ENCODE measurements at places on chromosomes 12 and 14.

DNA sequence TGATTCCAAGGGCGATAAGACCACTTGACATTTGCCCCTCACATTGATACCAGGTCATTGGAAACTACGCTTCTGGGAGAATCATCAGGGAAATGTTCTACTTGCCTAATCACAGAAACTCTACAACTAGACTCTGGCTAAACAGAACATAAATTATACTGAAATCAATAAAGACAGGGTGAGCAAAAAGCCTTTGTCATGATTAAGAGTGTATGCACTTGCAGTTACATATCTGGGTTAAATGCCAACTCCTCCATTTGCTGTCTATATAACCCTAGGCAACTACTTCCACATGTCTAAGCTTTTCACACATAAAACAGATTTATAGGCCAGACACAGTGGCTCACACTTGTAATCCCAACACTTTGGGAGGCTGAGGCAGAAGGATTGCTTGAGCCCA lies 125.7 kb downstream of the PHLDA1 start:
- DNase-seq, result no peak

DNA sequence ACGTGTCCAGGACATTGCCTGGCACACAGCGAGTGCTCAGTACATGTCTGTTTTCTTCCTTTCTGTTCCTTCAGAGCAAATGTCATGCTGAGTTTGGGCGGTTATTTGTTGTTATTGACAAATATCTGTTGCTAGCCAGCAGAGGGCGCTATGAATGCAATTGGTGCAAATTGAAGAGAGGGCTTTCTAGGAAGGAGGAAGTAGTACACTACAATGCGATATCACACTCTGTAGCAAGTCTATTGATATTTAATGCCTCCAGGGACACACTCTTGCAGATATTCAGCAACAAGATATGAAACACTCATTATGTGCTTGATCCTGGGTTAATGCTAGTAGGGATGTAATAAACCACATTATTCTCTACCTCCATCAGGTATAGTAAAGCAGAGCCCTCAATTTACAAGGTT lies 267.3 kb upstream of the SRRM4 start:
- DNase-seq, result no peak

DNA sequence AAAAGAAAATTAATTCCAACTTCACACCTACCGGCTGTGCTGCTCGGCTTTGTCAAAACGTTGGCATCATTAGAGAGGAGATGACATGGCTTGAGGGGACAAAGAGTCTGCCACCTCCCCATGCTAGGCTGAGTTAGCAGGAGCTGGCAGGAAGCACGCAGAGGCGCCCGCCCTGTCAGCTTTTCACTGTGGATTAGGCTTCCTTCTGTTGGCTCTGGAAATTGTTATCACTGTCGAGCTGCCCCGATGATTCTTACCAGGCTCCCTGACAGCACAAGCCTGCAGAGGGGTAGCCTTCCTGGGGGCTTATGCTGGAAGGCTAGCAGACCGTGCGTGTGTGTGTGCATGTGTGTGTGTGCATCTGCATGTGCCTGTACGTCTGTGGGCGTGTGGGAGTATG lies 490.9 kb upstream of the TBX3 start:
- DNase-seq, result no peak

DNA sequence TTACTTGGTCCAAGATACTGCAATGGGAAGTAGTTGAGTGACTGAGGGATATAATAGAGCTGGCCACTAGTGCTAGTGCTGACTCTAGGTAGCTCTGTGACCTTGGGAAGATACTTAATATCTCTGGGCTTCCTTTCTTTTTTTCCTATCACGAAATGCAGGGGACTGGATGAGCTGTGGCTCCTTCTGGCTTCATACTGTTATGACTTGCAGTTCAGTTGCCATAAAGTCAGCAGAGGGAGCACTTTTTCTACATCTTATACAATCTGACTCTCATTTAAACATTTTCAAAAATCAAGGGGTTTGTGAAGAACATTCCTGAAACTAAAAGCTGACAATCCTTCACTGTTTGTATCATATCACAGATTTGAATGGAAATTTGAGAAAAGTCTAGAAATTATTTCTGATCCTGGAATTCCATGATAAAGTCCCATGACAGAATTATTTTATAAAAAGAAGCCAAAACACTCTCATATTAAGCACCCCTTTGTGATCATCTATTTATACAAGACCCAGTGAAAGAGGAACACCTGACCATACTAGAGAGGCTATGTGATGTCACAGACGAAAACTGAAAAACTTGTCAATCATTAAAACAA lies 5.3 kb downstream of the BHLHE41 start:
- DNase-seq, result no peak

Data from activated naive CD8-positive, alpha-beta T cell treated with anti-CD3 and anti-CD28 coated beads for 36 hours (primary cell).